ENCODE measurements at places on chromosomes 3 and 15.

GRCh38 chr3:9411302-9411701, 13.9 kb downstream of the SETD5 start:
- no peak for DNase-seq

DNA sequence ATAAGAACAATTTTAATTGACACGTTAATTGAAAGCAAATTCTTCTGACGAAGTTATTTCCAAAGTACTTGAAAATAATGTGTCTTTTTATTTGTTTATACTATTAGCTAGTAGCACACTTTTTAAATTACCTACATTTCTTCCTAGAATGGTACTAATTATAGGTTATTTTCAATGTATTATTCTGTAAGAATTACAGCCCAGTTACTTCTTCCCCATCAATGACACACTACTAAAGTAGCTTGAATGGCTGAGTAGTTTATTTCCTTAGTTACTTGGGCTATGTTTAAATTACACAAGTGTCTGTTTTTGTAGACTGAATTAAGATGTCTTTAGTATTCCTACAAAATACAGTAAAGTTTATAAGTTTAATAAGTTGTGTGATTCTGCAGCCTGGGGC, 217.6 kb upstream of the IL12A start:
- no peak for DNase-seq

DNA sequence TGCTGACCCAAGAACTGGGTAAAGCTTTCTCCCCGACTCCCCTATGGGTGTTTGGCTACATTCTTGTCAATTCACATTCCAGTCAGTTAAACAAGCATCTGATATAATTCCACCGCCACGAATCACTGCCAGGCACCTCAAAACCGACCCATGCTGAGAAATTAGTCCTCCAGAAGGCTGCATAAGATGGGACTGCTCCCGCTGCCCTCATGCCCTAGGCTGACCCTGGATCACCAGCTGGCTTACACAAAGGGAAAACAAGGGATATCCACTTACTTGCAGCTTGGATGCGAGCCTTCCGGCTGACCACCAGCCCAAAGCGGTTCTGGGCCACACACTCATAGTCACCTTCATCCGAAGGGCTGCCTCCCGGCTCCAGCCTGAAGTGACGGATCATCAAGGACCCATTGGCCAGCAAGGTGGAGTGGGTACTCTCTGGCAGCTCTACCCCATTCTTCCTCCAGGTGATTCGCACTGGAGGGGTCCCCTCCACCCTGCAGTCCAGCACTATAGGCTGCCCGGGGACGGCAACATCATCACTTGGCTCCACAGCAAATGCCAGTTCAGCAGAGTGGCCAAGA, 2.9 kb downstream of the IGDCC3 start:
- no peak for DNase-seq

- no peak for DNase-seq
Observed at GRCh38 chr3:8712908-8713255, 20.7 kb upstream of the CAV3 start.

GRCh38 chr3:13420831-13421765, 976 bp upstream of the NUP210 start:
- no peak for DNase-seq

GRCh38 chr3:115357456-115357855, 210.4 kb upstream of the ZBTB20 start:
- DNase-seq, result no peak

DNA sequence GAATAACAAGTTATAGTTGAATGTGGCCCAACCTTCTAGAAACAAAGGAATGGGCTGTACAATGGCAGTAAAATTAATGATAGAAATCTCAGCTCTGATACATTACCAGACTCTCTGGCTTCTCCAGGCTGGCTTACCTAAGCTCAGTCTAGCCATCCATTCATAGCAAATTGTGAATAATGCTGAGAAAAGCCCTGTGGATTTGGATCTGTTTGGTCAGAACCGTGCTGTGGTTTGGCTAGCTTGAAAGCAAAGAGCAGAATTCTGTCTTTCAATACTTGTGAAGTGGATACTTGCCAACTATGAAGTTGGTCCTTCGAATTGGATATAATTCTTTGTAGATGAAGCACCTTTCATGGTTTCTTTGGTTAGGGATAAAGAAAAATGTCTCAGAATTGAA, 199.1 kb downstream of the EPHA3 start:
- DNase-seq, result no peak

DNA sequence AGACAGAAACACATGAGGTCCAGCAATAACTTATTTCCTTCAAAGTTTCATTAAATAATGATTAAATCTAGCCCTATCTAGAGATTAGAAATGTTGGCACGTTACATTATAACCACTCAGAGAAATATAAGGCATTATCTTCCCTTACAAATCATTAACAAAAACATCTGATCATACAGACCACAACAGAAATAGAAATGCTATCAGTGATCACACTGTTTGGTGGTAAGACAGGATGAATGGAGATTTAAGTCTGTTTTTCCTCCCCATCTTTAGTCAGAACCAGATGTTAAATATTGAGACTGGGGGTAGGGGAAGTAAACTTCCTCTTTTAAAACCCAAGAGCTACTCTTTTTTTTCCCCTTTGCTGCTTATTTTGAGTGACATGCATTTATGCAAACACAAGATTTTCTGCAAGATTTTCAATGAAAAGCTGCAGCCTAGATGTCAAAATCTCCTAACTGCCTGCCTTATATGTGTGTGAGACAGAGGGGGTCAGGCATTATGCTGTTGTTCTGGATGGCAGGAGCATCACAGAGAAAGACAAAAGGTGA, 70.4 kb downstream of the CBLB start:
- DNase-seq, result no peak

GRCh38 chr3:185930393-185931107, 7.3 kb downstream of the TRA2B start:
- no peak for DNase-seq

DNA sequence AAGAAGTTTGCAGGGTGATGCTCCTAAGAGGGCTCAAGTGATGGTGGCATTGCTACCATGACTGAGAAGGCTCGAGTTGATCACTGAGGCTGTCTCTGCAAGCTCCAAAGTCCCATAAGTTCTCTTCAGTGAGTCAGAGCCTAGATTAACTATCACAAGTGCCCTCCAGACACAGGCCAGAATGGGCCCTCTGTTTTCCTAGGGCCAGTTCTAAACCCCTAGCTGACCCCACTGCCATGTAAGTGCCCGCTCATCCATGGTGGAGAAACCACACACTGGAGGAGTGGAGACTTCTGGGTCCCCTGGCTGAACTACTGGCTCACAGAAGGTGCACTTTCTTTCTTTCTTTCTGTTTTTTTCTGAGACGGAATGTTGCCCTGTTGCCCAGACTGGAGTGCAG, 87.6 kb upstream of the WNT5A start:
- no peak for DNase-seq

GRCh38 chr3:122410639-122411038, 5.2 kb downstream of the WDR5B start:
- DNase-seq, result no peak

DNA sequence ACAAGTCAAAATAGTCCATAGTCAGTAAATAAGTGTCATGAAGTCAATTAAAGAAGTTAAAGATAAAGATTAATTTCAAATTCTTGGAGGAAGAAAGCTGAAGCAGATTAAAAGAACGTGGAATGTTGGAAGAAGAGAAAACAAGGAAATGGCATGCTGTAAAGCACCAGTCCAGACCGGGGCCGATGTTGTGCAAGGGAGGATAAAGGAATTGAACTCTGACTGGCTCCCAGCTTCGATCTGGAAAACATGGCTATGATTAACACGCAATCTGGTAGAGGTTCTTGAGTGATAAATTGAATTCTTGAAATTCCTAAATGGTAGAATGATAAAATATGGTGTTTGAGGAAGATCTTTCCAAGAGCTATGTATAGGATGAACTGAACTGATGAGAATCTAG, 194.4 kb downstream of the MEIS2 start:
- DNase-seq, result no peak

DNA sequence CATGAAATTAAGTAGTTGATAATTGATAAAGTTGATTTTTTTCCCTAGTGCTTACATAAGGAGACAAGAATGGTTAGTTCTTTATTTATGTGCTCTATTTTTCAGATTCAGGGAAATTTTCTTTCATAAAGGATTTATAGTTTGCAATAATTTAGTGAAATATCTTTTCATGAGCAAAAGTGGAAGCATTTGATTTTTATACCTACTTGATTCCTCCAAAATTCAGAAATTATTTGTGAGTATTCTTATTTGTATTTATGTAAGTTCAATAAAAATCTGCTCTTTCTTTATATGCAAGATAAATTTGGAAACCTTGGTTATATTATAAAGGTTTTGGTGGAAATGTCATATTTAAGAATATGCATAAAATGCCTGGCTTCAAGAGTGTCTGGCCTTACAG, 14.7 kb upstream of the SLCO2A1 start:
- no peak for DNase-seq

GRCh38 chr15:95129574-95129973, 898.2 kb downstream of the MCTP2 start:
- DNase-seq, result no peak

DNA sequence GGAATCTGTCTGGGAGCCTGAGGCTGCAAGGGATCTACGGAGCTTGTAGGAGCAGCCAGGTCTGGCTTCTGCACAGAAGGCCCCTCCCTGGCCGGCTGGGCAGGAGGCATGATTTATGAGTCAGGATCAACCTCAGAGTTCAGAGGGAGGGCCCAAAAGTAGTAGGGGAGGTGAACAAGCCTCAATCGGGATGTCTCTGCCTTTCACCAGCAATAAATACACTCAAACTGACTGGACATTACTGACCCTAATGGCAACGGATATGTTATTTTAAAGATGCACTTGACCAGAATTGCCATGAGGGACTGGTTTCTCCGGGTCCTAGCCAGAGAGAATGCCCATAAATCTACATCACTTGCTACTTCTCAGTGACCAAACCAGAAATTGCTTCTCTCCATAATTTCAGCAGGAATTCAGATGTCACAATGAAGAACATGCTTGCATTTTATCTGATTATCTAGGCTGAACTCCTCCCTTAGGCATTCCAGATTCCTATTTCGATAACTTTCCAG, 109.6 kb upstream of the LMOD3 start:
- no peak for DNase-seq

GRCh38 chr15:38758043-38758442, 193.4 kb upstream of the RASGRP1 start:
- no peak for DNase-seq

- no peak for DNase-seq
Observed at GRCh38 chr3:126960604-126960995, 22.3 kb upstream of the PLXNA1 start.

DNA sequence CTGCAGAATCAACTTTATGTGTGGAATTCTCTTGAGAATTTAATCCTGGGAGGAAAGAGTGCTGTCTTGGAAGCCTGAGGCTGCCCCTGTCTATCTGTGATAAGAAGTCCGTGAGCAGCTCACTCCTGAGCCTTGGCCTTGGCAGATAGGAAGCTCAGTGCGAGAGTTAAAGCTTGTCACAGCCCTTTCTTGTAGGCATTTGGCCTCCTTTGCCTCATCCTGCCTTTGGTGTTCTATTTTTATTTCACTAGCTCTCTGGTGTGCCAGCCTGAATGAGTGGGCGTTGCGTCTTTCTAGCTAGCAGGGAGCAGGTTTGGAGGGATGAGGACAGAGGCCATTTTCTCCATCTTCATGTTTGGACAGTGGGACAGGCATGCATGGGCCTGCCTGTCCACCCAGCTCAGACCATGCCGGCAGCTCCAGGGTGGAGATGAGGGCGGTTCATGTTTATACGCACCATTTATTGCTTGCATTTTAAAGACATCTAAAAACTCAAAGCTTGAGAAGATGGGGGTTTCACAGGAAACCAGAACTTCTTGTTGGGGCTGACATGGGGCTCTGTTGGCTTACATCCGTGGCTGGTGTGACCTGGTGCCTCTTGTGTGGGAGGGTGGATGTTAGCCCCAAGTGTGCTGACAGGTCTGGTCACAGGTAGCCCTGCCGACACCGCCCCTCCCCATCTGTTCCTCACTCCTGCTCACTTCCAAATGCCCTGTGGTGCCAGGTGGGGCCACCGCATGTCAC, 29.8 kb downstream of the IRAK2 start:
- no peak for DNase-seq

DNA sequence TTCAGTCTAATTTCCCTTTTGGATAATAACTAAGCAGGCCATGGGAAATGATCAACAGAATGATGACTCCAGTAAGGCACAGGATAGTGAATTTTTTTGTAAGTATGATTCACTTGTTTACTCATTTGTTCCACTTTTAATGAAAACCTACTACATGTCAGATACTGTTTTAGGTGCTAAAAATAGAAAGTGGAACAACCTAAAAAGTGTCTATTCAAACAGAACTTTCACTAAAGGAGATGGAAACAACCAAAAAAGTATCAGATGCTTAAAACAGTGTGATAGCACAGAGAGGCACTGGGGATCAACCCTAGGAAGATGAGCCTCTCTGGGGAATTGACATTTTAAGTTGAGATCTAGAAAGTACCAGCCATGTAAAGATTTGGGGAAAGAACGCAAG, 11.1 kb downstream of the RYK start:
- no peak for DNase-seq

DNA sequence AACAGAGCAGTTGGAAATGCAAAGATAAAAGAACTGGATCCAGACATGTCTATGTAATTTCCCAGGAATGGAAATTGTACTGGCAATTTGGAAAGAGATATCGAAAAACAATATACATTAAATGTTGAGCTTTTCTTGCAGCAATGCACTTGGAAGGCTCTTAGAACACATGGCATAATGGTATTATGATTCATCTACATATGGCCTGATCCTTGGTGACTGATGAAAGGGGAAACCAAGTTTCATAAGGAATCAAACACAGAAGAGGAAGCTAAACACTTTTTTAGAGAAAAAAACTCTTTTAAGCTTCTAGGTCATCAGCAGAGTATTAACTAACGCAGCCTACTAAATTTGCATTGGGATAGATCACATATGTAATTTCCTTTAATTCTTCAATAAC, 12.4 kb upstream of the GREM1 start:
- DNase-seq, result no peak

DNA sequence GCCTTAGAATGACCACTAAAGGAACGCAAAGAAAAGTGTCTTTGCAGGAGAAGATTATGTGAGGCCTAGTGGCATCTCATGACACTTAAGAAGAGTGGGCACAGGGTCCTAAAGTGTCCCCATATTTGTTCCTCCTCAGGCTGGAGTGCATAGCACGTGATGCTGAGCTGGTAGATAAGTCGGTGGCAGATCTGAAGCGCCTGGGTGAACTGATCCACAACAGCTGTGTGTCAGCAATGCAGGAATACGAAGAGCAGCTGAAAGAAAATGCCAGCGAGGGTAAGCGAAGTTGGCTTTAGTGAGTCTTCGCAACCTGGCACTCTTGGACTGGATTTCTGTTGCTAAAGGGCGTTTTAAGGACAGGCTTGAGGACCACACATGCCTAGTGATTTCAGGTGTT, 92.6 kb downstream of the CHD2 start:
- no peak for DNase-seq

DNA sequence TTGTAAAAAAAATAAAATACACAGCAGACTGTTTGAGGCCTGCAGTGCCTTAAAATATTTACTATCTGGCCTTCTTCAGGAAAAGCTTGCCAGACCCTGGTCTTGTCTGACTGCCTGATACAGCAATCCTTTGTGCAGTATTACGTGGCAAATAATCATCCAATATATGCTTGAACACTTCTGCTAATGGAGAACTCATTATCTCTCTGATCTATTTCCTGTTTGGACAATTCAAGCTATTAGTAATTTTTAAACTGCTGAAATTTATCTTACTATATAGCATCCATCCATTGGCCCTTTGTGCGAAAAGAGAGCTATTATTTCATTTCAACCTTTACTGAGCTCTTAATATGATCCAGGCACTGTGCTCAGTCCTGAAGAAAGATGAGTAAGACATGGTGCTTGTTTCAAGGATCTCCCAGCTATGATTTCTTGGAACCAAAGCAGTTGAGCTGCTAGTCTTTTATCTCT, 15.9 kb downstream of the ATG7 start:
- no peak for DNase-seq
